ENCODE measurements at places on chromosomes 3 and 15. TPM values are rescaled to one million over a fixed set of nuclear protein-coding genes. Genes with fewer than 3 reads are reported as not detected.
A peak's percentile ranks its signal among the peaks of the same experiment; 100 is the strongest.

GRCh38 chr3:152255290-152255689 lies 13.4 kb upstream of the MBNL1 start:
- no peak overlapping the region for H3K4me3 ChIP-seq
- DNase-seq: no peak
- peaks cover 32% of the 10 kb centered on the region for H3K4me1 ChIP-seq

- no peak overlapping the region for H3K27ac ChIP-seq
- no peak overlapping the region for H3K4me3 ChIP-seq
- H3K27me3 ChIP-seq: no peaks in the 10 kb centered on the region
- no peak for DNase-seq
Observed at GRCh38 chr3:176870451-176870850, 326.8 kb downstream of the TBL1XR1 start.

- no peak for DNase-seq
- H3K4me3 ChIP-seq: no peak overlapping the region
- H3K36me3 ChIP-seq: peaks cover under 1% of the 10 kb centered on the region
- peak overlapping the region; percentile 31 for H3K27ac ChIP-seq
- H3K27me3 ChIP-seq: no peaks in the 10 kb centered on the region
Observed at GRCh38 chr3:157136647-157137387, 23.1 kb downstream of the CCNL1 start.

DNA sequence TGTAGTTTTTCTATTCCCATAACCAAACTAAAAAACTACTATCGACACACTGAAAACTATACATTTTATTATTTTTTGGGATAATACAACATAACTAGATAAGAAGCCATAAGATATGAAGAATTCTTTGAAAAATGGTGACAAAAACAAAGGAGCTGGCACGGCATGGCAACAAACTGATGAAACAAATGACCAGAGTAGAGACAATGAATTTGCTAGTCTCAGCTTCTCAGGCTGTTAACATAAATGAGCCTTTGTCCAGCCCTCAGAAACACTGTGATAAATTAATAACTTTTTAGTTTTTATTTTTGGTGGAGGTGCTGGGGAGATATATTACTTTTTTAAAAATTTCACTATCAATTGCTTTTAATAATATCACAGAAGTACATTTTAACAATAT lies 100.7 kb downstream of the SMARCC1 start:
- no peaks in the 10 kb centered on the region for H3K27me3 ChIP-seq
- H3K36me3 ChIP-seq: peaks cover 6% of the 10 kb centered on the region
- no peak overlapping the region for H3K27ac ChIP-seq
- H3K4me3 ChIP-seq: no peak overlapping the region

DNA sequence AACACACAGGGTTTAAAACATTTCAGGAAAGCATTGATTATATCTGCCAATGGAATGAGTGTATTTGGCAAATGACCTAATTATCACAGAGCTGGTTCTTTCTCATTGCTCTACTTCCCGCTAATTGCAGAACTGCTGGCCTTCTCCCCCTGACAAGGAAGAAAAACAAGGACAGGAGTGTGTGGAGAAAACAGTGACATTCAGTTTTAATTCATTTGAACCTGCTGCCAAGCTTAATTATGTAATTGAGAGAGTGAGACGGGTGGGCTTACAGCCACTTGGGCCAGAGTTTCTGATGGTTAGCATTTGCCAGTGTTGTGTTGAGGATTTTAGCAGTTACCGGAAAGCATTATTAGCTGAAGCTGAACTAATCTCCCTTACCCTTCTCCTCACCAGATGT lies 301.4 kb downstream of the RBMS3 start:
- no peak overlapping the region for H3K4me3 ChIP-seq
- no peak overlapping the region for H3K27ac ChIP-seq
- DNase-seq: no peak

- no peaks in the 10 kb centered on the region for H3K36me3 ChIP-seq
- DNase-seq: no peak
- H3K4me3 ChIP-seq: no peak overlapping the region
- no peak overlapping the region for H3K27ac ChIP-seq
Observed at GRCh38 chr3:78516437-78516836, 1251.4 kb downstream of the ROBO1 start.

DNA sequence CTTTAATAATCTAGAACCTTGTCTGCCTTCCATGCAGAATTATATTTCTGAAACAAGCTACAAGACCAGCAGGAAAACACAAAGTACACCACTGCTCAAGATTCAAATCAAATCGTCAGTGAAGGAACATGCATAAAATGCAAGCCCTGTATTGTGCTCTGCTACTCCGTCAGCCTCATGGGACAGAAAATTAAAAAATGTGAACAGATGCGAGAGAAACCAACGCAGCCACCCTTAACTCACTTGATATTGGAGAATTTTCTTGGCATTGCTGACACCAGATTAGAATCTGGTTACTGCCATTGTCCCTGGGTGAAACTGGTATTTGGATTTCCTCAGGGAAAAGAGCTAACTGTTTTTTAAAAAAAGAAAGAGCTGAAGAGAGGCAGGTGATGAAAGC lies 23.6 kb downstream of the ANXA2 start:
- H3K4me1 ChIP-seq: no peaks in the 10 kb centered on the region
- H3K4me3 ChIP-seq: no peak overlapping the region
- DNase-seq: no peak
- no peaks in the 10 kb centered on the region for H3K36me3 ChIP-seq
- H3K27ac ChIP-seq: peak overlapping the region; percentile 69

DNA sequence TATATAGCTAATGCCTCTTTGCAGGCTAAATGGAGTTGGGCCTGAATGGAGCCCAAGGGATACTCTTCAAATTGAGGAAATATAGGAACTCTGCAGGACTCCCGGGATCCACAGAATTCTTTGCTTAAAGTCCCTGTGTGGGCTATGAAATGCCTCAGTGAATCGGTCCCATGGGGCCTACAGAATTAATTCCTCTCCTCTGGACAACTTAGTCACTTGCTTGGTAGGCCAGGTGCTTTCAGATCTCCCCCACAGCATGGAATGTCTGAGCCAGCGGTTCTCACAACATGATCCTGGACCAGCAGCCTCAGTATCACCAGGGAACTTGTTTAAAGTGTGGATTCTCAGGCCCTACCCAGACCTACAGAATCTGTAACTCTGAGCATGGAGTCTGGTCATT lies 15.1 kb upstream of the PRICKLE2 start:
- H3K36me3 ChIP-seq: peaks cover 9% of the 10 kb centered on the region
- DNase-seq: no peak
- H3K4me3 ChIP-seq: no peak overlapping the region
- peaks cover 70% of the 10 kb centered on the region for H3K4me1 ChIP-seq

- H3K27me3 ChIP-seq: no peaks in the 10 kb centered on the region
- H3K27ac ChIP-seq: no peak overlapping the region
- H3K36me3 ChIP-seq: peaks cover 13% of the 10 kb centered on the region
- H3K4me1 ChIP-seq: peaks cover 45% of the 10 kb centered on the region
- H3K4me3 ChIP-seq: no peak overlapping the region
Observed at GRCh38 chr3:49721596-49721895, 2.1 kb upstream of the AMIGO3 start.

- H3K4me1 ChIP-seq: no peaks in the 10 kb centered on the region
- H3K36me3 ChIP-seq: no peaks in the 10 kb centered on the region
- no peak overlapping the region for H3K4me3 ChIP-seq
- DNase-seq: no peak
Observed at GRCh38 chr15:68822818-68823217, 2.1 kb upstream of the ANP32A start.

- H3K36me3 ChIP-seq: no peaks in the 10 kb centered on the region
- no peaks in the 10 kb centered on the region for H3K27me3 ChIP-seq
- H3K4me3 ChIP-seq: no peak overlapping the region
- no peak overlapping the region for H3K27ac ChIP-seq
Observed at GRCh38 chr3:144045766-144046165, 74.1 kb downstream of the DIPK2A start.

GRCh38 chr15:90414408-90415028 lies 26.5 kb downstream of the IQGAP1 start:
- H3K4me1 ChIP-seq: peaks cover 50% of the 10 kb centered on the region
- H3K36me3 ChIP-seq: no peaks in the 10 kb centered on the region
- H3K4me3 ChIP-seq: no peak overlapping the region
- DNase-seq: no peak

- no peaks in the 10 kb centered on the region for H3K27me3 ChIP-seq
- no peaks in the 10 kb centered on the region for H3K4me1 ChIP-seq
- DNase-seq: no peak
- H3K27ac ChIP-seq: no peak overlapping the region
Observed at GRCh38 chr15:50968353-50968752, 59.9 kb downstream of the AP4E1 start.

GRCh38 chr3:58271901-58272501 lies 34.0 kb upstream of the RPP14 start:
- no peak overlapping the region for H3K4me3 ChIP-seq
- H3K4me1 ChIP-seq: no peaks in the 10 kb centered on the region
- H3K27ac ChIP-seq: no peak overlapping the region

DNA sequence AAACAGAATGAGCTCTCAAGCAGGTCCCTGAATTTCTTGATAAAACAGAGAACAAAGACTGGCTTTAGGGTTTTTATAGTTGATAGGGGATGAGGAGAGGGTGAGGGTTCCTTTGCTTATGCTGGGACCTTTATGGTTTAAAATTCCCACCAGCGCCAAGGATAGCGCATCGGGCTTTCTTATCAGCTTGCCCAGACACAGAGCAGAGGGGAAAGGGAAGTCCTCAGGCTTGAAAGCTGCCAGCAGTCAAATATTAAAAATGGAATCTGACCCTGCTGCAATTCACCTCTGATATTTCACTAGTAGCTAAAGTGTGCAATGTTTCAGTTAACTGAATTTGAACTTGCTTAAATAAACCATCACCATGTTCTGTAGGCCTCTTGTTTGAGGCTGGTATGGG lies 55.0 kb upstream of the EPHA3 start:
- no peak for DNase-seq
- no peak overlapping the region for H3K4me3 ChIP-seq
- H3K27ac ChIP-seq: no peak overlapping the region
- H3K27me3 ChIP-seq: no peaks in the 10 kb centered on the region
- H3K36me3 ChIP-seq: no peaks in the 10 kb centered on the region

GRCh38 chr3:40333416-40333815 lies 23.9 kb downstream of the EIF1B start:
- H3K27me3 ChIP-seq: no peaks in the 10 kb centered on the region
- H3K4me1 ChIP-seq: no peaks in the 10 kb centered on the region
- DNase-seq: no peak
- no peak overlapping the region for H3K4me3 ChIP-seq
- H3K27ac ChIP-seq: no peak overlapping the region

- no peaks in the 10 kb centered on the region for H3K36me3 ChIP-seq
- H3K27ac ChIP-seq: peak within 1 kb of the TSS; percentile 15
- DNase-seq: peak; percentile 74
- peaks cover 6% of the 10 kb centered on the region for H3K4me1 ChIP-seq
Observed at GRCh38 chr3:155744626-155745324, at the start of gene PLCH1. PLCH1 (minus strand) TSS chr3:155745071; CDS start chr3:155704224, 40,847 bp downstream.

DNA sequence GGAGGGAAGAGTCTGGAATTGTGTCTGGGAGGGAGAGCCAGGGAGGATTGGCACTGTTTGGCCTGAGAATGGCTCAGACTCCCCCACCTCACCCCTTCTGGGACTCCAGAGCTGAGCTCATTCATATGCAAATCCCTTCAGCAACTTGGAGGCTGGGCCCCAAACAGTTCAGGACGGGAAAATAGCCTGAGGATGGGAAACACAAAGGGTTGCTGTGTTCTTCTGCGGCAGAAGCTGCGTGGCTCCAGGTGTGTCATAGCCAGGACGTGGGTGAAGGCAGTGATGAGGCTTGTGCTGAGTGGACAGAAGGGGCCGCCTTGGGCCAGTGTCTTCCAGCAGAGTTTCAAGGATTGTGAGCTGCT lies 16.6 kb downstream of the MASP1 start:
- H3K36me3 ChIP-seq: peaks cover 13% of the 10 kb centered on the region
- H3K27ac ChIP-seq: no peak overlapping the region
- no peaks in the 10 kb centered on the region for H3K27me3 ChIP-seq
- no peaks in the 10 kb centered on the region for H3K4me1 ChIP-seq
- DNase-seq: no peak

GRCh38 chr3:9291821-9292410 lies 42.5 kb upstream of the SRGAP3 start:
- no peak overlapping the region for H3K4me3 ChIP-seq
- H3K36me3 ChIP-seq: no peaks in the 10 kb centered on the region
- H3K27me3 ChIP-seq: no peaks in the 10 kb centered on the region
- H3K4me1 ChIP-seq: no peaks in the 10 kb centered on the region
- no peak for DNase-seq

DNA sequence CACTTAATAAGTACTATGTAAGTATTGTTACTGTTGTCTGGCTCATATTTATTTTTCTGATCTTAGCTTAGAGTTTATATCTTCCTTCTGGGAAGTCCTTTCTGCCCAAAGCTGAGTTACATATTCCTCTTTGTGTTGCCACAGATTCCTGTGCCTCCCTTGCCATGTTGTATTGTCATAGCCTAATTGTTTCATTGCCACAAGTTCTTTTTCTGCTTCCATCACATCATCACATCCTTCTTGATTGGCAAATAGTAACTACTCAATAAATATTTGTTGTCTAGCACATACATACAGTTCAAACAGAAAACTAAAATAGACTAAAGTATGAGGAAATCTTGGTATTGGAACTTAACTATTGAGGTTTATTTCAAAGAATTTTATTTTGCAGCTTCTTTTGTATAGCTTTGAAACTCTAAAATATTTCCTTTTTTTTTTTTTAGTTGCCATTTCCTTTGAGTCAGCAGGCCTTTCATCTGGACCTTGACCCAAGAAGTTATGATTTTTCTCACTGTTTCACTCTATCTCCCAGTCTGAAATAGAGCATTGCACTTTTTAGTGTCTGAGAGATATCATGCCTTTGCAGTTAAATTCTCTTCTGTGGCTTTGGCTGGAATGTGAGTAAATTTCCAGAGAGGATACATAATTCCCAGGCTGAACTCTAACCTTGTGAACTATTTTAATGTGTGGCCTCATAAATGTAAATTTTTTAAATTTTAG lies 98.2 kb downstream of the ZNF609 start:
- H3K27ac ChIP-seq: no peak overlapping the region
- no peak overlapping the region for H3K4me3 ChIP-seq
- H3K36me3 ChIP-seq: no peaks in the 10 kb centered on the region

DNA sequence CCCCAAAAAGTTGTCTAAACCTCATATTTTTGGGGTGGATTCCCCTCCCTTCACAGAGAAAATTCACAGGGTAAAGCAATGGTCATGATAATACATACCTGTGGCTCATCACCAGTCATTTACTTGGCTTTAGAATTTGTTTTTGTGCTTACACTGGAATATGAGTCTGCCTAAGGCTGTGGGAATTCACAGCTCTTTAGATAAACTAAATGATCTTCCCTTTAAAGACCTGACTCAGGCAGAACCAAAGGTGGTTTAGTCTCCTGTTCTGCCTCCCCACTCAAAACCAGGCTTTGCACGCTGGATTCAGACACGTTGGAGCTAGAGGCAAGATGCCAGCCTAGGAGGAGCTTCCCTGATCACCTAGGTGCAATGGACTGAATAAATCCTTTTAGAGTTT lies 40.3 kb upstream of the BNC1 start:
- no peak overlapping the region for H3K27ac ChIP-seq
- no peaks in the 10 kb centered on the region for H3K36me3 ChIP-seq
- H3K27me3 ChIP-seq: no peaks in the 10 kb centered on the region

POLQ gene
- polyA plus RNA-seq: under 0.01 TPM

PLSCR2 gene
- polyA plus RNA-seq: not detected

MME gene
- 4.9 TPM for polyA plus RNA-seq

TGM5 gene
- polyA plus RNA-seq: not detected

ELL3 gene
- 31.1 TPM for polyA plus RNA-seq

GOLGA6A gene
- polyA plus RNA-seq: not detected

GOLGA6D gene
- not detected for polyA plus RNA-seq

ACAN gene
- polyA plus RNA-seq: 0.17 TPM

ABHD2 gene
- 27.7 TPM for polyA plus RNA-seq

ZNF662 gene
- polyA plus RNA-seq: 2.1 TPM

CA12 gene
- 21.0 TPM for polyA plus RNA-seq

CRYBG3 gene
- 7.1 TPM for polyA plus RNA-seq

SLC22A13 gene
- polyA plus RNA-seq: not detected

CNTN3 gene
- polyA plus RNA-seq: 1.5 TPM

DAPK2 gene
- polyA plus RNA-seq: 19.2 TPM

PROS1 gene
- polyA plus RNA-seq: 2.8 TPM

FAM131A gene
- polyA plus RNA-seq: 12.6 TPM

C15orf61 gene
- 1.8 TPM for polyA plus RNA-seq

RETNLB gene
- 55.3 TPM for polyA plus RNA-seq

ROPN1 gene
- polyA plus RNA-seq: 0.44 TPM

GOLGA6L4 gene
- polyA plus RNA-seq: 1.2 TPM
